ENCODE measurements at places on chromosomes 12 and 14.

GRCh38 chr14:50605766-50606165 is 45.8 kb downstream of the ATL1 start:
- no peak for DNase-seq

GRCh38 chr12:100225491-100225890 is 24.9 kb downstream of the ACTR6 start:
- no peak for DNase-seq

DNA sequence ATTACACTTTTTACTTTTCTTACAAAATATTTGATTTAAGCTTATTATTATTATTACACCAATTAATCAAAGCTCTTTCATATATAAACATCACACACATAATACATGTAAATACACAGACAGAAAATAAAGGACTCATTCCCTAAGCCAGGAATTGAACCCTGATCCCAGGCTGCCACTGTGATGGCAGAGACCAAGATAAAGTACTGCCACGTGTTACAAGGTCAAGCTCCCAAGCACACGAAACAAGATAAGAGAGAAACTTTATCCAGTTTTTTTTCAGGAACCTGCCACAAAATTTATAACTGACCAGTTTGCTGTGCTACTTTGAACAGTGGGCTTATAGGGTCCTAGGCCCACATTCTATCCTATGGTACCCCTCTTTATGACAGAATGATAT is 111.3 kb downstream of the EML1 start:
- DNase-seq, result no peak

DNA sequence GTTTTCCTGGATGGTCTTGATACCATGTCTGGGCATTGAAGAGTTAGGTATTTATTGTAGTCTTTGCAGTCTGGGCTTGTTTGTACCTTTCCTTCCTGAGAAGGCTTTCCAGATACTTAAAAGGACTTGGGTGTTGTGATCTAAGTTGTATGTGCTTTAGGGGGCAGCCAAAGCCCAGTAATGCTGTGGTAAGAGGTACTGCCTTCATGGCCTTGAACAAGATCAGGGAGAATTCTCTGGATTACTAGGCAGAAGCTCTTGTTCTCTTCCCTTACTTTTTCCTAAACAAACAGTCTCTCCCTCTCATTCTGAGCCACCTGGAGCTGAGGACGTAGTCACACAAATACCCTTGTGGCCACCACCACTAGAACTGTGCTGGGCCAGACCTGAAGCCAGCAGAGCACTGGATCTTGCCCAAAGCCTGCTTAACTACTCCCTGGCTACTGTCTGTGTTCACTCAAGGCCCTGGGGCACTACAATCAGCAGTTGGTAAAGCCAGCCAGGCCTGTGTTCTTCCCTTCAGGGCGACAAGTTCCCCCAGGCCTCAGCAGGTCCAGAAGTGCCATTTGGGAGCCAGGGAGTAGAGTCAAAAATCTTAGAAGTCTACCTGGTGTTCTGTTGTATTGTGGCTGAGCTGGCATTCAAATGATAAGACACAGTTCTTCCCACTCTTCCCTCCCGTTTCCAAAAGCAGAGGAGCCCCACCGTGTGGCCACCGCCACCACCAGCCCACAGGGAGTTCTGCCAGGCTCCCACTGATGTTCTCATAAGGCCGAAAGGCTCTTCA is 11.4 kb downstream of the PRORP start:
- DNase-seq, result no peak

DNA sequence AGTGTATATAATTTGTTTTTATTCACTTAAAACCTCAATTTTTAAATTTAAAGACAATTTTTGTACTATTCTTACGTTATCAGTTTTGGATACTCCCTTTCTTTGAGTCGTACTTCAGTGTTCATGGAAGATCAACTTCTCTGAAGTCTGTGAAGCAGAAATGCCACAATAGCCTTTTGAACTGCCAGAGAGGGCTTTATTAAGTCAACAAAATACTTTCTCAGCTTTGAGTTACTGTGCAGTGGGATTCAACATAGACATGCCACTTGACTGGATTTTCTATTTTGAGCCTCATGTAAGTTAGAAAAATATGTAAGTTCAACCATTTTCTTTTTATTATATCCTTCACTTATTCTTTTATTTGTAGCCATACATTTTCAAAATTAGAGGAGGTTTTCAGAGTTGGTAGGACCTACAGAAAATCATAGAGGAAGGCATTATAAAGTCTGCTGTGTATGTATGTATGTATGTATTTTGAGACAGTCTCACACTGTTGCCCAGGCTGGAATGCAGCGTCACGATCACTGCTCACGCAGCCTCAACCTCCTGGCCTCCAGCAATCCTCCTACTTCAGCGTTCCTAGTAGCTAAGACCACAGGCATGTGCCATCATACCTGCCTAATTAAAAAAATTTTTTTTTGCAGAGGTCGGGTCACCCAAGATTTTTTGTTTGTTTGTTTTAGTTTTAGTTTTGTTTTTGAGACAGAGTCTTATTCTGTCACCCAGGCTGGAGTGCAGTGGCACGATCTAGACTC is 31.3 kb upstream of the BCAT1 start:
- no peak for DNase-seq

- DNase-seq, result no peak
These were observed 27.4 kb upstream of the MGAT4C start for GRCh38 chr12:86283620-86284019.

GRCh38 chr14:56569174-56569573 is 10.4 kb upstream of the TMEM260 start:
- DNase-seq, result no peak

DNA sequence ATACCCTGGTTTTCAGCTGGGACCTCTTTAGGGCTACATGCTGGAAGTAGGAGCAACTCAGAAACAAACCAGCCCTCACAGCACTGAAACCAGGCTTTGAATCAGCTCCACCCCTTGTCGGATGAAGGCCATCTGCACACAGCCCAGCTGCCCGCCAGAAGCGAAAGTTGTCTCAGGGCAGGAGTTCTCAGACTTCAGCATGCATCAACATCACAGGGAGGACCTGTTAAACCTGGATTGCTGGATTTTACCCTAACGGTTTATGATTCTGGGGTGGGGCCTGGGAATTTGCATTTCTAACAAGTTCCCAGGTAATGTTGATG is 10.9 kb downstream of the SYNDIG1L start:
- no peak for DNase-seq

DNA sequence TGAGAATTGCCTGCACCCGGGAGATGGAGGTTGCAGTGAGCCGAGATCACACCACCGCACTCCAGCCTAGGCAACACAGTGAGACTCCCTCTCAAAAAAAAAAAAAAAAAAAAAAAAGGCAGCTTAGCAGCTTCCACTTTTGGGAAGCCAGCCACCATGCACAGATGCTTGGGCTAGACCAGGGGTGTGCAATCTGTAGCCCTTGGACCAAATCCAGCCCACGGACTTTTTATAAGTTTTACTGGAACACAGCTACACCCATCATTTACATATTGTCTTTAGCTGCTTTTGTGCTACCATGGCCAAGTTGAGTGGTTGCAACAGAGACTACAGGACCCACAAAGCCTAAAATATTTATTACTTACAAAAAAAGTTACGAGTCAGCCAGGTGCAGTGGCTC is 6.7 kb downstream of the CIT start:
- DNase-seq, result no peak

- no peak for DNase-seq
These were observed 9.8 kb downstream of the ITGA5 start for GRCh38 chr12:54409267-54409666.

DNA sequence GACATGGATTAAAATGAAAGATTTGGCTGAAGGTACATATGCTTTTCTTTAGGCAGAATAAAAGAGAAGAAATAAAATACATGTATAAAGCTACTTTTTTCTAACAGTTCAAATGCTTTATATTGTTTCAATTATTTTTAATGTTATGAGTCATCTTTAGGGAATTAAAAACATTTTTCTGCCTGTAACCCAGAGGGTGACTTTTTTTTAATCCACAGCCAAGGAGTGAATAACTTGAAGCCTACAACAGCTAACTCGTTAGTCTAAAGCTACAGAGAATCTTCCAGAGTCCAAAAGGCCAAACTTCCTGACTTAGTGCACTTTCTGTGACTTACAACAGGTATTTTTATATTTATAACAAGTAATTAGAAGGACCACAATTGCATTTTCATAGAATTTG is 151.6 kb downstream of the SEC23A start:
- no peak for DNase-seq

DNA sequence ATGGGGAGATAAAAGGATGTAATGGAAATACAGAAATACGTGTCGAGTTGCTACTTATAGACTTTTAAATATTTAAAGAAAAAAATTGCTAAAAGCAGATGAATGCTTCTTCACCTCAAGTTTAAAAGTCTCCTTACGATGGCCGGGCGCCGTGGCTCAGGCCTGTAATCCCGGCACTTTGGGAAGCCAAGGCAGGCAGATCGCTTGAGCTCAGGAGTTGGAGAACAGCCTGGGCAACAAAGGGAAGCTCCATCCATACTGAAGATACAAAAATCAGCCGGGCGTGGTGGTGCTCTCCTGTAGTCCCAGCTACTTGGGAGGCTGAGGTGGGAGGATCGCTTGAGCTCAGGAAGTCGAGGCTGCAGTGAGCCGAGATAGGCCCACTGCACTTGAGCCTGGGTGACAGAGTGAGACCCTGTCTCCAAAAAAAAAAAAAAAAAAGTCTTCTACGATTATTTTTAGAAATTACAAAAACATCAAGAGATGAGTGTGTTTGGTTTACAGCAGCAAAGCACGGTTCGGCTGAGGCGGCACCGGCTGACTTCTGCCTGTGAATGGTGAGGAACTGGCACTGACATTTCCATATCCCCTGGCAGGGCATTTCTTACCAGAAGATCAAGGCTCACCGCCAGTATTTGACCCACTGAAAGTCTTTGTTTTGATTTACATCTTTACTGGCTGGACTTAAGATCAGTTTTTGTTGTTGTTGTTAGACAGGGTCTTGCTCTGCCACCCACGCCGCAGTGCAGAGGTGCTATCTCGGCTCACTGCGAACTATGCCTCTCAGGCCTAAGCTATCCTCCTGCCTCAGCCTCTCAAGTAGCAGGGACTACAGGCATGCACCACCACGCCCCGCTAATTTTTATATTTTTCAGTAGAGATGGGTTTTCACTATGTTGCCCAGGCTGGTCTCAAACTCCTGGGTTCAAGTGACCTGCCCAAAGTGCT is 3.9 kb upstream of the MTA1 start:
- no peak for DNase-seq

DNA sequence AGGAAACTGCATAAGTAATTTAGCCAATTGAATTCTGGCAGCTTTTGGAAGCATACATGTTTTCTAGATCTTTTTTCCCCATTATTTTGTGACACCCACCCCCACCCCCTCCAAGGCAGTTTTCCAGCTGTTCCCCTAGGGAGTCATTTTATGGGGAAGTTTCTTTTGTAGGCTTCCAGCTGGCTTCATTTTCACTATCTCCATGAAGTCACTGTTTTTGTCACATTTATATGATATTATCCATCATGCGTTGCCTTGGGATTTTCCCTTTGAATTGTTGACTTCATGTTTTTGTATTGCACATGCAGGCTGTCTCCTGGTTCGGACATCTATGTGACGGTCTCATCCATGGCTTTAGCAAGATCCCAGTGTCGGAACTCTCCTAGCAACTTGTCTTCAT is 233.6 kb upstream of the RGS6 start:
- no peak for DNase-seq

- DNase-seq, result no peak
These were observed 32.6 kb downstream of the DTX1 start for GRCh38 chr12:113088971-113089756.

GRCh38 chr12:76637807-76638206 is 78.2 kb upstream of the OSBPL8 start:
- no peak for DNase-seq

- no peak for DNase-seq
These were observed 198.9 kb downstream of the CACNA1C start for GRCh38 chr12:2251526-2252209.

GRCh38 chr14:22583994-22584393 is 5.0 kb downstream of the DAD1 start:
- DNase-seq, result no peak

GRCh38 chr12:13945641-13946040 is 35.8 kb downstream of the GRIN2B start:
- no peak for DNase-seq

DNA sequence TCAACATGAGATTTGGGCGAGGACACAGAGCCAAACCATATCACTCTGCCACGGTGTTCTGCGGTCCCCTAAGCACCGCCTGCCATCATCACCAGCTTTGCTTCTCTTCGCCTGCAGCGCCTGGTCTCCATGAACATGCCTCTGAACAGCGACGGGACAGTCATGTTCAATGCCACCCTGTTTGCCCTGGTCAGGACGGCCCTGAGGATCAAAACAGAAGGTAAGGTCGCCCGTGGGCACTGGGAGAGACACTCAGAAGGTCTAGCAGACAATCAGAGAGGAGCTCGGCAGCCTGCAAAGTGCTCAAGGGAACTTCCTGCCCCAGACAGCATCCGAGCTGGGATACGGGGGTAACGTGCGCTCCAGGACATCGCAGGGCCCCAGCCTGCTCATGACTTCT is 126.0 kb upstream of the FKBP4 start:
- DNase-seq, result no peak

DNA sequence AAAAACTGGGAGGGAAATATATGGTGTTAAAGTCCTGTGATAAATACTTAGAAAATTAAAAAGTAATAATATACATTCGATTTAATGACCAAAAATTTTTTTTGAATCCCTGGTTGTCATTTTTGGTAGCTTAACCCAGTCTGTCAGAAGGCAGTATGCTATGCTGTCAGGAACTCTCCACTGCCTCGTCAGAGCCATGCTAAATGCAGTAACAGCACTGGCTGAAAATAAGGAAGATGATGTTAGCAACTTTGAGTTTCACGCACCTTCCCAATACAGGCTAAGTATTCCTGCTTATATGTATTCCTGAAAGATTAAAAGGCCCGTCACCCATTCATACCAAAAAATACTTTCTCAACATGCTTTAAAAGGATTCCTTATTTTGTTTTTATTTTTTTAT is 34.2 kb downstream of the SAV1 start:
- DNase-seq, result no peak

DNA sequence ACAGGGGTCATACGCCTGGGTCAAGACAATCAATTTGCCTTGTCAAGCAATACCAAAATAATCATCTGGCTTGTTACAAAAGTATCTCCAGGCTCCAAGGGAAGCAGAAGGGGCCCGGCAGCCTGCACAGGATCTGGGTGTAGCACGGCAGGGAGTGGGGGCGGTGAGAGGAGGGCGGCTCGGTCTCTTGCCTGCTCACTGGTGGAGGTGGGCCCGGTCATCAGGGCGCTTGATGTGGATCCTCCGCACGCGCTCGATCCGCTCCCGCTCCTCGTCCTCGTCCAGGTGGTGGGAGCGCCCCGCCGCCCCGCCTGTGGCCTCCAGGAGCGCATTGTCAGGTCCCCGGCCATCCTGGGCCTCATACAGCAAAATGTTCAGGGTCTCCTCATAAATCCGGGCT is 25.7 kb downstream of the KCTD10 start:
- no peak for DNase-seq

Measured in stimulated activated CD4-positive, alpha-beta T cell treated with anti-CD3 and anti-CD28 coated beads, Interleukin-1b, Interleukin-23, amount 100 ng/mL, for 1 hour (primary cell).